CD4-positive, alpha-beta T cell treated with Interleukin-2 at 100 ng/mL for 4 hours (primary cell): ENCODE measurements at places on chromosomes 5 and 9.

- DNase-seq = no peak
Measured at GRCh38 chr9:113547501-113547900, 84.0 kb downstream of the RGS3 start.

DNA sequence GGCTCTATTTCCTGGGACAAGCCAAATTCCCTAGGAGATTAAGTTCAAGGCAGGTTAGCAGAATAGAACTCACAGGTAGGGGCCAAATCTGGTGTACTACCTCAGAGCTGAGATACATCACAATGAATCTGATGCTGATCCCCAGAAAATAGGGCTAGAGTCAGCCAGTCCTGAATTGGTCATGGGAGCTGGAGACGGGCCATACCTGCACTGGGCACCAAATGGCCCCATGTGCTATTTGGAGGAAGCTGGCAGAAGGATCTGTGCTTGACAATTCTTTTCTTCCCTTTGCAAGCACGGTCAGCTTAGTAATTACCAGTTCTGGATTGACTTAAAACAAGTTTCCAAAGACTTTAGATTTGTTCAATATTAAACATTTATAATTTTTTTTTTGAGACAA is 10.4 kb upstream of the GNAQ start:
- DNase-seq = no peak

GRCh38 chr5:80284720-80285119 is 28.9 kb upstream of the SERINC5 start:
- DNase-seq = peak; percentile 17

DNA sequence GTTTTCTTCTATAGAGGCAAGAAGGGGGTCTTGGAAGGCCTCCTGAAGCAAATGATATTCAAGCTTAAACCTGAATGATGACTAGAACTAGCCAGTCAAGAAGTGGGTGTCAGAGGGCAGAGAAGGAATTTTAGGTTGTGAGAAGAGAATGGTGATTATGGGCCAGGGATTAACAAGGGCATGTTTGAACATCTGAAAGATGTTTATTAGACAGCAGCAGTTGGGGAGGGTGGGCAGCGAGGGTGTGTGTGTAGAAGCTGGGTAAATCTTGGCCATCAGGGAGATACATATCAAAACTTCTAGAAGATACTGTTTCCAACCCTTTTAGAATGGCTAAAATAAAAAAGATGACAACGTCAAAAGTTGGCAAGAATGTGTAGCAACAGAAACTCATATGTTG is 54.5 kb downstream of the MAN2A1 start:
- DNase-seq = no peak

- no peak for DNase-seq
Measured at GRCh38 chr5:169408731-169409130, 107.8 kb upstream of the SLIT3 start.

DNA sequence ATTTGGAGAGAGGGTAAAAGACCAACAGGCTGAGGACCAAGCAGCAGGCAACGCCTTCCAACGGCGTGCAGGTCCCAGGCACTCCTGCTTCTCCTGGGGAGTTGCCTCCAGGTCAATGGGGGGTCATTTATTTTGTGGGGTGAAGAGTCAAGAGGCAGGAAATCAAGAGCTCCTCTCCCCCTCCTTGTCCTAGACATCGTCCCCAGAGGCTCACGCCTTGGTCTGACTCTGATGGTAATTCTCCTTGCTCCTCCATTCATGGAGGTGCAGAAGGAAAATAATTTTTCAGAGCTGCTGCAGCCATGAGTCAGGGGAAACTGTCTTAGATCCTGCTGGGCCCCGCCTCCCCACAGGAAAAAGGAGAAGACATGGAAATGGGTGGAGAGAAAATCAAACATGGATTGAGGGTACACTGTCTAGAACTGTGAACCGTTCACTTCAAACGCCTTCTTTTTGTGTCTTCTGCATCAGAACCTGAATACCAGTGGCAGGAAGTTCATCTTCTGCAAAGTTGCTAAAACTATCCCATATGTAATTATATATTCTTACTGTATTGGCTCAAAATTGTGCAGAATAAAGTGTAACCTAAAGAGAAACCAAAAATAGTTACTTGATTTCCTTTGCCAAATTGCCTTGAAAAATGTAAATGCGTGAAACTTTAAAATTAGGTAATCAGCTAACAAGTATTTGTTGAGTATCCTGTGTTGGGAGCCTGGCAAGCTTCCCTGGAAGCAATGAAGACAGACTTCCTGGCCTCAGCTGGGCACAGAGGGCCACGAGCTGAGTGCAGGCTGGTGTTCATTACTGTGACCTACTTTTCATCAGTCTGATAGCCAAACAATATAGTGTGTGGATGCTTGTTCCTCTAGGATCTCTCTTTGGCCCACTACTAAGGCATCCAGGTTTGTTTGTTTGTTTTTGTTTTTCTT is 142.0 kb downstream of the CMYA5 start:
- DNase-seq = no peak

DNA sequence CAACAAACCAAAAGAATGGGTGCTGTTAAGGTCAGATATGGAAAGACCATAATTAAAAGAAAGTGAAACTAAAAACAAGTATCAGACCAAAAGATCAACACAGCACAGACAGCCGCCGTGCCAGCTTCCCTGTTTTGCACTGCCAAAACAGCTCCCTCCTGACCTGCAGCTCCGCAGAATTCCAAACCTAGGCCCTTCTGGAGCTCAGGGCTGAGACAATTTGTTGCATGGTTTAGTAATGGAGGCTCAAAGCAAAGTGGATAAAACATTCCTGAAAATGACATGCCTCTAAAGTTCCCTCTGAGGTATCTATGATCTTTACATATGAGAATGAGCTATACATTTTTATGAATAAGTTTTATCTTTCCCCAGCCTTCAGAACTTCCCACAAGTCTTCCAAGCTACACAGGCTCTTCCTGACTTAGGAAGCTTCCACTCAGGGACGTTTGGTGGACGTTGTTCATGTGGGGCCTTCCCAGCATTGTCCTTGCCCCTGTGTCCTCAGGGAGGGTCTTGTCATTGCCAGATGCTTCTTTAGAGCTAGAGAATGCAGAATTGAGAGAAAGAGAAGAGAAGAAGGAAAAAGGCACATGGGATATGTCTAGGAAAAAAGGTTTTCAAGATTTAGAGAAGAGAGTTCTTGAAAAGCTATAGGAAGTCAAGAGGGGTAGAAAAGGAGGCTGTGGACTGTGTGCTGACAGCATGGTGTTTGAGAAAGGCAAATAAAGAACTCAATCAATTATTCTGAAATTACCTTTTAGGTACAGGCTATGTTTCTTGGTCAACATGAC is 28.4 kb upstream of the SSBP2 start:
- peak; percentile 35 for DNase-seq

GRCh38 chr9:113148372-113148705 is 2.5 kb upstream of the SLC31A2 start:
- no peak for DNase-seq

GRCh38 chr5:28548856-28549255 is 1510.5 kb upstream of the CDH9 start:
- DNase-seq = no peak

GRCh38 chr5:176692326-176692725 is 45.0 kb downstream of the TSPAN17 start:
- DNase-seq = no peak

DNA sequence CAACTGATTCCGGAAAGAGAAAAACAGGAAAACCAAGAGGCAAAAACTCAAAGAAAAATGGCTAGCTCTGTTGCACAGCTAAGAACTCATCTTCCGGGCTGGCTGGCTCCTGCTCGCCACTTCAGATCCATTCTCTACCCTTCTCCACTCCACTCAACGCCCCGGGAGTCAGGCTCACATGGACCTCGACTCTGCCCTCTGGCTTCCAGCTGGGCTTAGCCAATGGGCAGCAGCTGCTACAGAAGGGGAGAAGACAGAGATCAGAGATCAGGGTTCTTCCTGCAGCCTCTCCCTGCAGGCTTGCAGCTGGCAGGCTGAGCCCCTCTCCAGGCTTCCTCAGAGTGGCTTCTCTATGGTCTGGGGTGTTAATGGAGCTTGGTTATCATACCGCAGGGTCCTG is 187.5 kb downstream of the MED10 start:
- DNase-seq = no peak

GRCh38 chr5:127995556-127995955 is 88.0 kb upstream of the SLC12A2 start:
- no peak for DNase-seq

DNA sequence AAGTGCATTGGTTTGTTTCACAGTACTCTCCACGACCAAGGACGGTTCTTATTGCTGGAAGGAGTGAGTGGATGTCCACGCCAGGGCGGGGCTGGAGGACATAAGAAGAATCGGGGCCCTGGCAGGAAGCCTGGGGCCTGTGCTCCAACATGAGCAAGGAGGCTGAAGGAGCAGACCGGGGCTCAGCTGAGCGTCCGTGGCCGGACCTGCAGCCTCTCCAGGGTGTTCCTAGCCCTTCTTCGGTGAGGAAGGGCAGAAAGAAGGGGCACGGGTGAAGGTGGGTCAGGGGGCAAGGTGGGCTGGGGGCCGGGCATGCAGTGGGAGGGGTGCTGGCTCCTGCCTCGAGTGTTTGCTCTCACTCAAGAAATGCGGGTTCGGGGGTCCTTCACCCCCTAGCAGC is 18.1 kb downstream of the FAM78A start:
- no peak for DNase-seq

- no peak for DNase-seq
Measured at GRCh38 chr5:31300501-31300900, 107.0 kb downstream of the CDH6 start.
